B cell (primary cell): ENCODE measurements at places on chromosomes 1 and 21. TPM values are rescaled to one million over a fixed set of nuclear protein-coding genes. Genes with fewer than 3 reads are reported as not detected.

DNA sequence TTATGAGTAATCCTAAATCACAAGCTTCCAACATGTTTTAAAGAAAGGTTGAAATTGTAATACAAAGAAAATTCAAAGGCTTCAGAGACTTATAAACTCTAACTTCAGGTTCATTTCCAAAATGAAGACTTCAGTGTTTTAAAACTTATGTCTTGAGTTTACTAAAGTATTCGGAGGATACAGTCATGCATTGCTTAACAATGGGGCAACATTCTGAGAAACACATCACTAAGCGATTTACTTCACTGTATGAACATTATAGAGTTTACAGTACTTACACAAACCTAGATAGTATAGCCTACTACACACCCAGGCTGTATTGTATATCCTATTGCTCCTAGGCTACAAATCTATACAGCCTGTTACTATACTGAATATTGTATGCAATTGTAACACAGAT is 38.3 kb downstream of the CEP170 start:
- no peak for DNase-seq

DNA sequence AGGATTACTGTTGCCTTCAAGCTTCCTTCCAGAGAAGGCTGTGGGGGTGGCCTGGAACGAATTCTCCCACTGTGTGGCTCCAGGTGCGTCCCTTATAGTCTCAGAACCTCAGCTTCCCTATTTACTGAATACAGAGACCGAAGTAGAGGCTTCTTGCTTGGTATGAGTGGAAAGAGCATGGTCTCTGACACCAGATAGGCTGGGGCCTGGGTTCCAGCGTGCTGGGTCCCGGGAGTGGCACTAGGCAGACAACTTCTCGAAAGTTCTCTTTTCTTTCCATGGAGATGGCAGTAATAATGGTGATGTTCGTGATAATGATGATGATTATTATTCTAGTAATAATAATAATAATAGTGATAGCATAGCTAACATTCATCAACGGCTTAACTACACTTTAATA is 161.7 kb downstream of the PTPRU start:
- no peak for DNase-seq

- no peak for DNase-seq
Measured at GRCh38 chr1:228148935-228149405, 760 bp upstream of the GJC2 start.

DNA sequence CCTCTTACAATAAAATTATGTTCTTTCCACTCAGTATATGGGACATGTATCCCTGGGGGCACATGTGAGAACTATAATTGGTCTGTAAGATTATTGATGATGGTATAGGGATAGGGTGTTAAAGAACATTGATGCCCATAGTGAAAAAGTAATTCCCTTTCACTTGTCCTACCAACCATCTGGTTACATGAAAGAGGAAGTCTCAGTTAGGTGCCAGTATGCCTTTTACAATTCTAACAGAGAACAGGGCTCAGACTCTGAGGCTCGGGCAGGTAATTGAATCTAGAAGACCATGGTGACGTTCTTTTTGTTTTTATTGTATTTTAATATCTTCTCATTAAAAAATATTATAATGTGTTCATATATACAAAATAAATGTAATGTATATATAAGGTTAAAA is 113.6 kb downstream of the FGGY start:
- DNase-seq = no peak

IER5 gene
- 134 and 166 TPM in 2 replicates for polyA plus RNA-seq

- no peak for DNase-seq
Measured at GRCh38 chr1:154768456-154769125, 101.5 kb downstream of the KCNN3 start.

DNA sequence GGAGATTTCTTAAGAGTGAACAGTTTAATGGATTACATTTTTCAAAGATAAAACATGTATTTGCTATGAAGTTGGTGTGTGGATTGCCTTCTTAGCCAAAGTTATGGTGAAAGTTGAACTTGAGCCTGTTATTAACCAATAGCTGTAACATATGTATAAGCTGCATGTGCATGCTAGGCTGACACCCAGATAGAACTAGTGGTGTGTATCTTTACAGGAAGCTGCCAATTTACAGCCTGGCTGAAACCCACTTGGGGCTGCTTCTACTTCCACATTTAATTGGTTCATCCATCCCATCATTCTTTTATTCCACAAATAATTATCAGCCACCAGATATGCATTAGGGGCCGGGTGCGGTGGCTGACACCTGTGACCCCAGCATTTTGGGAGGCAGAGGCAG is 3.3 kb downstream of the PLA2G5 start:
- DNase-seq = peak; percentile 50

KCNA2 gene
- 0.35 and 0.39 TPM in 2 replicates for polyA plus RNA-seq

- DNase-seq = no peak
Measured at GRCh38 chr1:59350521-59350920, 53.6 kb downstream of the FGGY start.

DNA sequence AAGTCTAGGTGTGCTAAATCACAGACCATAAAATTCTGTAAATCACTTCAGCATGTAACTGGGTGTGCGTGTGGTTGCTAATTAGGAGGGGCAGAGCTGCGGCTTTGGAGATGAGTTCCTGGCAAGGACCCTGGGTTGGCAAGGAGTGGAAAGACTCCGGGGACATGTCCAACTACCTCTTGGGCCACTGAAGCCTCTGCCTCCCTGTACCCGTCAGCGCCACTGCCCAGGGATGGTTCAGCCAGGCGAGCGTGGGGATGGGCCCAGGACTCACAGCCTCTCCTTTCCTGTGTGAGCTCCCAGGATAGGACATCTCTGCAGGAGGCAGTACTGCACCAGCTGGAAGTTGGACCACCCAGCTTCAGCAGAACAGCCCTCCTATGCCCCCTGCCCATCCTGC is 386.4 kb upstream of the VAMP3 start:
- no peak for DNase-seq

LCE2A gene
- not detected in 2 replicates for polyA plus RNA-seq

RNU1-1 gene
- polyA plus RNA-seq = not detected in 2 replicates

GRCh38 chr1:163897412-163898155 is 575.8 kb downstream of the NUF2 start:
- no peak for DNase-seq

CCDC27 gene
- polyA plus RNA-seq = not detected in 2 replicates

DNA sequence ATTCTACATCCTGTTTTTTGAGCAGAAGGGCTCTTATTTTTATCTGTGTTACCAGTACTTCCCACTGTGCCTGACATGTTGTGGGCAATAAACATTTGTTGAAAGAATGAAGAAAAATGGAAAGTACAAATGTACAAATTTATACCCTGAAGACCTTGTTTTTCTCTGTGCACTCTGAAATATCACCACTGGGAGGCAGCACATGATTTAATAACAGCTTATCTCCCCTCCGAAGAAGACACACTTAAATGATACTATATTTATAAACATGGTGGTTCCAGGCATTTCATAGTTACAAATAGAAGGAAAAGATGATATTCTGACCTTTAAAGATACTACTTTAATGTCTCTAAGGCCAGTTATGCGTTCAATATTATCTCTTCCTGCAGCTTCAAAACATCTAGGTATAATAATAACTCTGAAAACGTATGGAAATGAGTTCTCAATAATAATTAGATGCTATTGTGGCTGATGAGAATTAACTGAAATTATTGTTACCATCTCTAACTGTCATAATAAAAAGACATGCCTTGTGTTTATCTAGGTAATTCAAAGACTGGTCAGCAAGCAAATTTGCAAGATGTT is 12.8 kb downstream of the DYNLT5 start:
- peak; percentile 61 for DNase-seq

- no peak for DNase-seq
Measured at GRCh38 chr1:31976401-31976800, 37.3 kb upstream of the KHDRBS1 start.

COPA gene
- polyA plus RNA-seq = 37.9 and 39.1 TPM in 2 replicates

DNA sequence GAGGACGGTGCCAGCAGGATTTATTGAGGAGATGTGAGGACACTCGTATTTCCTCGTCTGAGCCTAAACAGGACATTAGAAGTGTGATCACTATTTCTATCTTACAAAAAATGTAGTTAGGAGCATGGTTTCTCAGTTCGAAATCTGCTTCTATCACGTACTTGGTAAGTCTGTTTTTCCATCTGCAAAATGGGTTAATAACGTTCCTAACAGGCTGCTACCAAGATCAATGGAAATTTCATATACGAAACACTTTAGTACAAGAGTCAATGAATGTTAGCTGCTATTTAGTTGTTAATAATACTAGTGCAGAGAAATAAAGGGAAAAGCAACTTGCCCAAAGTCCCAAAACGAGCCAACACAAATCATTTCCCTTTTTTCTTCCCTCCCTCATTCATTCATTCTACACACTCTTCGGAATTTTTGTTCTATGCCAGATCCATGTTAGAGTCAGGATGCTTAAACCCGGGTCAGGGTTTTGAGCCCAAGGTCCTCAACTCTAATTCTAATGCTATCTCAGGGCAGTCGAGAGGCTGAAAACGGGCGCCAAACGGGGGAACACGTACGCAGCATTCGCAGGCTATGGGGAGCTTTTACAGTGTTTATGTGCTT is 608 bp downstream of the SNRNP40 start:
- peak; percentile 13 for DNase-seq

PRKAA2 gene
- polyA plus RNA-seq = not detected in 2 replicates

DNA sequence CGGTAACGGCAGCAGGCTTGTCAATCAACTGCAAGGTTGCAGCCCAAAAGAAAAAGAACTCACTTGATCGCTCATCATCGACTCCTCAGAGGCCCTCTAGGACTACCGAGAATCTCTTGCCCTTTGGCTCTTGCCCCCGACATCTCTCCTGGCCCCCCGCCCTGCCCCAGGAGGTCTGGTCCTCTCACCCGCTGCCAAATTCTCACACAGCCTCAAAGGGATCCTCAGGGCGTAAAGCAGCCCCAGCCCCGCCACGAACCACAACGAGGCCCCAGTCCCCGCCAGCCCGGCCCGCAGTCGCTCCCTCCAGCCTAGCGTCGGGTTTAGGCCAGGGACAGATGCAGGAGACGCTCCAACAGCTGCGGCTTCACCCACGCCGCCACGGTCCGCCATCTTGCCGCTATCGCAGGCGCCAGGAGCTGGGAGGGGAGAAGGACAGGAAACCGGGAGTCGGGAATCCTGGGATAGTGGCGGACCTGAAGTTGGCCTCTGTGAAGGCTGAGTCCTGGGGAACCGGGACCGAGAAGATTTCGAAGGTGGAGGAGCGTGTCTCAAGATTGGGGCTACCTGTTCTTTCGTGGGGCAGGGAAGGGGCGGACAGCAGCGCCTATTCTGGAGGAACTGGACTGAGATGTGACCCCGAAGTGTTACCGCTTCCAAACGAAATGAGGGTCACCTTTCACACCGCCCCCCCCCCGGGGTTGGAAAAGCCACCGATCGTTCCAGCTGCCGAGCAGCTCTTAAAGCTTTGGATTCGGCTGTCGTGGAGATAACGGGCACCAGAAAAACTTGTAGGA is at the start of gene ST7L:
ST7L (minus strand) TSS at position 421 of the 797 bp plus-strand sequence; CDS start at position 393, 28 bp downstream.
- peak; percentile 84 for DNase-seq

LCE3D gene
- not detected in 2 replicates for polyA plus RNA-seq

- no peak for DNase-seq
Measured at GRCh38 chr1:230327892-230328284, 98.2 kb downstream of the PGBD5 start.

DNA sequence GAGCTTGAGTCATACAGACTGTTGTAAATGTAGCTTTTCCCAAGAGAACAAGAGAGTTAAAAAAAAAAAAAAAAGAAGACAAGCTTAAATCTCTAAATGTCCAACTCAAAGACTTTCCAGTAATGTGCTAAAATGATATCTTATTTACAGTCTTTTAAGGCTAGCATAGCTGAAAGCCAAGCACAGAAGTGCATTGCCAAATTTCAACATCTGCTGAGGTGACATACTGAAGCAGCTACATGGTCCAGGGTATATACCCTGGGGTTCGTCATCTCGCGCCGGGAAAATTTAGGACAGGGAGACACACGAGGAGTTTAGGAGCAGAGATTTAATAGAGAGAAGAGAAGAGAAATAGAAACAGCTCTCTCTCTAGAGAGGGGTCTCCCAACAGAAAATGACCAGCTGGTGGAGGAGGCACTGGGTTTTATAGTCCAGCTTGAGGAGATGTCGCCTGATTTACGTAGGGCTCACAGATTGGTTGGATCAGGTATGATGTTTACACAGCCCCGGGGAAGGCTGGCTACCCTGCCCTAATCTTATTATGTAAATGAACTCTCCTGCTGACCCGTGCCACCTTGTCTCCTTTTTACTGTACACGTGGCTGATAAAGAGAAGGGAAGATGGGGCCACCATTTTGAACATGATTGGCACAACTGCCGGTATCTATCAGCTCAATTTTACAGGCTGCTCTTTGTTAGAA is 172.7 kb downstream of the TRIM33 start:
- no peak for DNase-seq

OR2AK2 gene
- polyA plus RNA-seq = 0.27 and 0.60 TPM in 2 replicates

DNA sequence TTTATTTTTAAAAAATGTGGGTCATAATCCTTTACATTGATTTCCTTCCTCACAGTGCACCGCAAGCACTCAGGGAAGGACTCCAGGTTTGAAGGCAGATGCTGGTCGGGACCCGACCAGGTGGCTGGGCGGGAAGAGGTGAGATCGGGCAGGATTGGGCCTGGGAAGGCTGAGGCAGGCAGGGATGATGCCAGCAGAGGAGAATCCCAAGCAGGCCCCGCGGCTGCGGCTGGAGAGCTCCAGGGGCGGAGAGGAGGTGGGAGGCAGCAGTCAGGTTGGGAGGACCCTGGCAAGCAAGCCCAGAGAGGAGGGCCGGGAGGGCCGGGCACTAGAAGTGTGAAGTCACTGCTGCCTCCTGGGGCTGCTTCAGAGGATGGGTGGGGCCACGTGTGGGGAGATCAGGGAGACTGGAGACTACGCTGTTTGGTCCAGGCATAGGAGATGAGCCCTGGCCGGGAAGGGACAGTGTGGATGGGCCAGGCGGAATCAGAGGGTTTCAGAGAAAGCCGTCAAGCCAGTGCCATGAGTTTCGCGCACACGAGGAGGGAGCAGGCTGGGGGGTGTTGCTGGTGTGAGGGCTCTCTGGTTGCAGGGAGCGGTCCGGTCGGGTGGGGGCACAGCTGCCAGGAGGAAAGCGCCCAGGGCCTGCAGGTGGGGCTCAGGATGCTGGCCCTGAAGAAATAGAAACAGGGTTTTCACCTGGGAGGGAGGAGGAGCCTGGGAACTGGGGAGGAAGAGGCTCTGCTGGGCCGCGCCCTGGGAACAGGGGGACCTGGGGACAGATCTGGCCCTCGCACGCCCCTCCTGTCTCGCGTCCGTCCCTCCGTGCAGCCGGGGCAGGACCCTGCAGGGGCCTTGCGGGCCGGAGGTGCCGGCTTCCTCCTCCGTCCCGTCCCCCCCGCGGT is 888 bp upstream of the COL18A1 start:
- DNase-seq = peak; percentile 46

GRCh38 chr1:71745326-71745725 is 537.0 kb downstream of the NEGR1 start:
- no peak for DNase-seq

DNA sequence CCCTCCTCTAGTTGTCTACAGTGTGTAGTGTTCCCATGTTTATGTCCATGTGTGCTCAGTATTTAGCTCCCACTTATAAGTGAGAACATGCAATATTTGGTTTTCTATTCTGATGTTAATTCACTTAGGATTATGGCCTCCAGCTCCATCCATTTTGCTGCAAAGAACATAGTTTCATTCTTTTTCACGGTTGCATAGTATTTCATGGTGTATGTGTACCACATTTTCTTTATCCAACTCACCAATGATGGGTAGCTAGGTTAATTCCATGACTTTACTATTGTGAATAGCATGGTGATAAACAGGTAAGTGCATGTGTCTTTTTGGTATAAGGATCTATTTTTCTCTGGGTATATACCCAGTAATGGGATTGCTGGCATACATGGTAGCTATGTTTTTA is 67.0 kb downstream of the TBX19 start:
- DNase-seq = no peak
